ENCODE measurements at places on chromosomes 5 and 9.

DNA sequence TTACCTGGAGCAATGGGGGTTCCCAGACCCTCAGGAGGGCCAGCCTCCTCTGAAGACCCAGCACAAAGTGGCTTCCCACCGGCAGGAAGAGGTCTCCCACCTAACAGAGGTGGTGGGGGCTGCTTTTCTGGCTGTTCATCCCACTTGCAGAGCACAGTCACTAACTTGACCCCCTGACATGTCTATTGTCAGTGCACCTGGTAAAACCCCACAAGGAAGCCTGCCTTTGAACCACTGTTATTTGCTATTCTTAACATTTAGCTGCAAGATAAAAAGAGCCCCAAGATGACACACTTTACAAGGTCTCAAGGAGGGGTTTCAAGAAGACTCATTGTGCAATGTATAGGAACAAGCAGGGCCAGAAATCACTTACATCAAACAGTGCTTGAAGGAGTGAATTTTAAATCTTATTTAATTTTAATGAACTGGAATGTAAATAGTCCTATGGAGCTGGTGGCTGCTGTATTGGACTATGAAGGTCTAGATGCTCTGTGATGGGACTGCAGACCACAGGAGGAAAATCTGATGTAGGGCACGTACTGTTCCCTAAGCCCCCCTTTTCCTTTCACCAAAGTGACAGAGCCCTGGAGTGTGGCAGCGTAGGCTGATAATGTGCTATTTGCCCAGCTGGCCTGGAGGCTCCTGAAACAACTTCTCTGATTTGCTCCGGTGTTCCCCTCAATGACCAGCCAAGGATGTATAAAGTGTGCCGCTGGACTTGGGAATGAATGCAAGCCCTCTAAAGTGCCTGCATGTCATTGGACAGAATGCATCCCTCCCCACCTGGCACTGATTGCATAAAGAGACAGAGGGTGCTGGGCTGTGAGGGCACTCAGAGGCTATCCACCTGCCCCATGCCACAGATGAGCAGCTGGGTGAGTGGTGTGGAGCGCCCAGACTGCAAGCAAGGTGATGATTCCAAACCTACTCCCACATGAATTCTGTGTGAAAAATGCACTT lies 80.2 kb downstream of the PTPN3 start:
- no peak for DNase-seq

DNA sequence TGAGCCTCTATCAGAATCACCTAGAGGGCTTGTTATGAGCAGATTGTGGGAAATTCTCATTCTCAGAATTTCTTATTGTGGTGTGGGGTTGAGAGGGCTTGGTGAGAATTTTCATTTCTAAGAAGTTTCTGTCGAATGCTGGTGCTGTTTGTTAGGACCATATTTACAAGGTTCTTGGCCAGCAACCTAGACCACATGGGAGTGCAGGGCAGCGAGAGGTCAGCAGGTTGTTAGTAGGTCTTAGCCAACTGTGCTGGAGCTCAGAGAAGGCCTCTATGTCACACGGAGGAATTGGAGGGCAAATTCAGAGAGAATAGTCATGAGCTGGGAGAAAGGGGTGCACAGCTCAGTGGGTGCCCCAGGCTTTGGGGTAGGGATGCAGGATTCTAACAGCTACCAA lies 357.0 kb downstream of the LRRC70 start:
- DNase-seq = no peak

DNA sequence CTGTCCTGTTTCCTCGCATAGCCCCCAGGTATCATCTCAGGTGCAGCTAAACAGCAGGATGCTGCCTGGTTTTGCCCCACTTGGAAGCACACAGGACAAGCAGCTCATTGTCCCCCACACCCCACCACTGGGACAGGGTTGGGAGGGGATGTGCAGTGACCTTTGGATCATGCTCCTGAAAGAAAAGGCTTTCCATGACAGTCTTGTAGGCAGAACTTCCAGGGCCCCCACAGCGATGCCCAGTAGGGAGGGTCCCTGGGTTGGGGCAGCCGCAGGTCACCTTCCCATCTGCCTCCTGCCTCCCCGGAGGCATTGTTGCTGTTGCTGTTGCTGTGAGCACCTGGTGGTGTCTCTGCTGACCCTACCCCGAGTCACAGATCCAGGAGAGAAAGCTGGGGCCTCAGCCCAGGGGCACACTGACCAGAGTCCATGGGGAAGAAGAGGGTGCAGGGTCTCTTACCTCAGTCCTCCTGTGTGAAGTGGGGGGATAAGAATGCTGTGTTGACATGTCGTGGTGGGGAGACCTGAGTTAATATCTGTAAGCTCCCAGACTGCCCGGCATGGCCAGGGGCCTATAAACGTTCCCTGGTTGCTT lies 8.5 kb downstream of the CEP72 start:
- no peak for DNase-seq

GRCh38 chr9:9615086-9615485 lies 997.7 kb downstream of the PTPRD start:
- no peak for DNase-seq

GRCh38 chr5:73300337-73301207 lies 127.6 kb downstream of the TMEM174 start:
- DNase-seq = no peak

DNA sequence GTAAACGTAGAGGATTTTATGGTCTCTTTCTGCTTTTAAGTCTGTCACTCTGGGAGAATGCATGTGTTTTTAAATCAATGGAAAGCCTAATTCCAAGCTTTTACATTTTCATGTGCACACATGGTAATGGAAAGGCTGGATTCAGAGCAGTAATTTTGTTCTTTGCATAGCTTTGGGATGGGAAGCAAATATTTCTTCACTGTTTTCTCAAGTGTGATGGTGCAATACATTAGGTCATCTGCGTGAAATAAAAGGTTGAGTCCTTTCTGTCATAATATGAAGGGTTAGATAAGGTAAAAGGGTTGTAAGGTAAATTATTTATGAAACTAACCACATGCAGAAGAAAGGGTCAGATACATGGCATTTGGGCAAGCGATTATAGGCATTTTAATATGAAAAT lies 88.2 kb upstream of the NR3C1 start:
- DNase-seq = no peak

GRCh38 chr9:72041775-72042194 lies 18.6 kb downstream of the C9orf57 start:
- peak; percentile 76 for DNase-seq

- no peak for DNase-seq
These were observed 970.0 kb downstream of the MAT2B start for GRCh38 chr5:164475339-164475977.

DNA sequence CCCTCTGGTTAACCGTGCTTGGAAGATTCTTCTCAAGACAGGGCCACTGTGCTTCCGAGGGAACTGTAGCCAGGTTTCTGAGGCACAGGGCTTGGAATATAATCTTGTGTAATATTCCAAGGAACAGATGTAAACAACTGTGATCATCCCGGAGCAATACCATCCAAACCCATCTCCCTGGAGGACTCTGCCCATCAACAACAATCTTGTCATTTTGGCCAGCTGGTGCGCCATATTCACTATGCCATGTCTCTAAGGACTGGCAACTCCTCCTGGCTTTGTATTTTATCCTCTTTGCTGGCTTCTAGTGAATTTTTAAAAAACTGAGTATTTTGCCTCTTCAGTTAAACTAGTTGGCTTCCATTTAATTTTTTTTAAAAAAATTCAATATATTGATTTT lies 349.3 kb downstream of the ADAMTS6 start:
- DNase-seq = no peak

DNA sequence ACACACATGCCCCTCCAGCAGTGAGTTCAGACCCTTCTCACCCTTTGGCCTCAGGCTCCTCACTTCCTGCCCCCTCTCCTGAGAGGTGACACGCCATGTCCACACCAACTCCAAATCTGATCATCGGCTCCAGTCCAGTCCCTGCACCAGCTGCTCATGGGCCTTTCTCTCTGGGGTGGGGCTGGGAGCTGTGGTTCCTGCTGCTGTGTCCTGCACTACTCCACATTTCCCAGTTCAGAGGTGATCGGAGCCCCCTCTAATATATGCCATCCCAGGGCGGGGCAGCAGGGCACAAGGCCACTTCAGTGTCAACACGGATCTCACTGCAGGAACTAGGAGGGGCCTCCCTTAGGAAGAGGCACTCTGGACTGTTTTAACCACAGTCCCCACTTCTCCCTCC lies 91.5 kb downstream of the ADAMTS2 start:
- no peak for DNase-seq

GRCh38 chr5:80216753-80217596 lies 38.9 kb downstream of the SERINC5 start:
- DNase-seq = no peak

- DNase-seq = no peak
These were observed 58.6 kb upstream of the CNOT6 start for GRCh38 chr5:180435594-180435993.

DNA sequence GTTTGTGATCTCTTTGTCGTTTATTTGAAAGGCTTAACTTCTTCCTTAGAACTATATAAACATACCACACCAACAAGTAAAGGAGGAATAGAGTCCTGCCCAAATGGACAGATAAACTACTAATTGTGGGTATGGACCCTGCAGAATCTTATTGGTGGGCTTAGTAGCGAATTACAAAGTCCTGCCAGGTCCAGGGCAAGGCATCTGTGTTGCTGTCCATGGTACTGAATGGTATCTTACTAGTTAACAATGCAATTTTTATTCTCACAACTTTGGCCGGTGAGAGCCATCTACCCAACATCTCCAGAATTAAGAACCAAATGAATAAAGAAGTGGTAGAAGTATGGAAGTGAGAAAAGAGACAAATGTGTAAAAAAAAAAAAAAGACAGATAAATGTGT lies 1782.4 kb upstream of the WWC1 start:
- no peak for DNase-seq

GRCh38 chr5:17801595-17801994 lies 167.3 kb downstream of the TAF11L14 start:
- DNase-seq = no peak

DNA sequence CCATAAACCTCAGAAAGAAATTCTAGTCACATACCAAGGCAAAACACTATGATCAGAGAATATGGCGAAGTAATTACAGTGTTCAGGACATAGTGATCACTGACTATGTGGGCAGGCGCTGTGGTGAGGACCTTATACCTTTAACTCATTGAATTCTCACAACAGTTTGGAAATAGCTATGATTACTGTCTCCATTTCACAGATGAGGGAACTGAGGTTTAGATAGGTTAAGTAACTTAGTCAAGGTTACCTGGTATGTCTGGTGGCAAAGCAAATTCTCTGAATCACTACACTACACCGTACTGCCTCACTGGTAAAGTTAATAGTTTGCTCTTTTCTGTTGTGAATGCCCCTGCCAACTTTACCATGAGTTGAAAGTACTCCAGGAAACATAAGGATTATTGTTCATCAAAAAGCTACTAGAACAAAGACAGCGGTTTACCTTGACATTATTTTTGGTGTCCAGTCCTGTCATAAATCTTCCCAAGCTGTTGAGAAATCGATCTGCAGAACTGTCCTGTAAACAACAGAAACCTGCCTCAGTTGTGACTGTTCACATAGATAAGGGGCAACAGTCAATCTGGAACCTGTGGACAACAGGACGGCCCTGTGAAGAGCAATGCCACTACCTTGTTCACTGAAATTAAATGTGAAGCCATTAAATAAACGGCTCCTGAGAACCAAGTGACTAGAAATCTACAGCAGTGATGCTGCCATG lies 36.3 kb downstream of the NIPSNAP3B start:
- DNase-seq = no peak

GRCh38 chr5:59025734-59026133 lies 442.9 kb downstream of the RAB3C start:
- DNase-seq = peak; percentile 18

- no peak for DNase-seq
These were observed 535.3 kb downstream of the PDE4D start for GRCh38 chr5:59358005-59358861.

- DNase-seq = no peak
These were observed 192.1 kb upstream of the CLINT1 start for GRCh38 chr5:158051036-158051435.

DNA sequence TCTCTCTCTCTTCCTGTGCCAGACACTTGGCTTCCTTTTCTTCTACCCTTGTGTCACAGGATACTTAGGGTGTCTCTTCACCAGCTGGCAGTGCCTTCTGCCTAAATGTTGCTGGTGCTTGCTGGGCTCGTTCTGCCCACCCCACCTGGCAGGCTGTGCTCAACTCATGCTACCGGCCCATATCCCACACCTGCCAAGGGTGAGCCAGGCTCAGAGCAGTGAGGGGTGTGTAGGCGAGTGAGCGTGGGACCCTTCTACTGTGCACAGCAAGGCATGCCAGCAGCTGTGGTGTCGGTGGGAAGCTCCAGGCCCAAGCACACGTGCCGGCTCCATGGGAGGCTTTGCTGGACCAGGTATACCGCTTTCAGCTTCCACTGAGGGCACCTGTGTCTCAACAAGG lies 1626.7 kb upstream of the ACO1 start:
- DNase-seq = no peak

DNA sequence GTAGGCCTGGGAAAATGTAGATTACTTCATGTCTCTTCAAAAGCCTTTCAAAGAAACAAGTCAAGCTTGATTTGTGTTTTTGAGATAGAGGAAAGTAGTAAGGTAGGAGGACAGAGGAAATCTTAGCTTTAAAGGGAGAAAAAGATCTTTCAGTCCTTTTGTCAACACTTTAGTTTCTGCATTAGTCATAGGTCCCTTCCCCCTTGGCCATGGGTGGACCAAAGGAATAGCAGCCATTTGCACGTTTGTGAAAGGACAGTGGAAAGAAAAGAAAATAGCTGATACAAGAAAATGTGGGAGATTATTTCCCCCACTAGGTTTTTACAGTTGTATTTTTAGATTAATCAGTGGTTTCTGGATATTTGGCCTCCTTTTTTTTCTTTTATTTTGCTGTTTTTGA lies 121.9 kb upstream of the GRHPR start:
- DNase-seq = peak; percentile 39

- no peak for DNase-seq
These were observed 183.5 kb upstream of the GDNF start for GRCh38 chr5:38023371-38023770.

DNA sequence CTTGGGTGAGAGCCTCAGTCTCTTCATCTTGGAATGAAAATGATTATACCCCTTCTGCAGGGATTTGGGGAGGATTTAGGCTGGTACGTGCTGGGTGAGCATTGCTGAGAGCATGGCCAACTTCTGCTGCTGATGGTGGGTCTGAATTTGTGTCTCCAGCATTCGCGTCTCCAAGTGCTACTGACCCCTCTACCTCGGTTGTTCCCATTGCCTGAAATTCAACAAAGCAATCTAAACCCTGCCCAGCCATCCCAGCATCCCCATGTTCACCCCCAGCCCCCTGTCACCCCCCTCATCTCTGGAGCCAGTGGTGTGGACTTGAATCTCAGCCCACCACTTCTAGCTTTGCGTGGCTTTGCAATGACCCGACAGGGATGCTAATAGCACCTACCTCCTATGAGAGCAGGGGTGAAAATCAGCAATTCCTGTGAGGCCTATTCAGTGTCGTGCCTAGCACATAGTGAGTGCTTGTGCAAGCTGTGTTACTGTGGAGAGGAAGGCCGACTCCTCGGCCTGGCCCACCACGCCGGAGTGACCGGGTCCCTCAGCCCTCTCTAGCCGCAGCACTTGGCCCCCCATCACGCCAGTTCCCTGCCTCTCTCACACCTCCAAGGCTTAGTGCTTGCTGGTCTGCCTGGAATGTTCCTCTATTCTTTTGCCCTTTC lies 43.4 kb upstream of the SH3PXD2B start:
- DNase-seq = no peak

- DNase-seq = peak; percentile 60
These were observed 4.5 kb downstream of the DAP start for GRCh38 chr5:10756549-10756948.

GRCh38 chr9:124593200-124593599 lies 86.0 kb upstream of the NR5A1 start:
- no peak for DNase-seq

GRCh38 chr9:2603621-2604020 lies 18.0 kb upstream of the VLDLR start:
- DNase-seq = no peak

- DNase-seq = no peak
These were observed 20.3 kb downstream of the FAM81B start for GRCh38 chr5:95411474-95411873.

GRCh38 chr5:42506662-42507061 lies 83.4 kb downstream of the GHR start:
- no peak for DNase-seq

Data from EL (cell line).